Effector CD8-positive, alpha-beta T cell (primary cell): ENCODE measurements at places on chromosomes 12 and 14.

DNA sequence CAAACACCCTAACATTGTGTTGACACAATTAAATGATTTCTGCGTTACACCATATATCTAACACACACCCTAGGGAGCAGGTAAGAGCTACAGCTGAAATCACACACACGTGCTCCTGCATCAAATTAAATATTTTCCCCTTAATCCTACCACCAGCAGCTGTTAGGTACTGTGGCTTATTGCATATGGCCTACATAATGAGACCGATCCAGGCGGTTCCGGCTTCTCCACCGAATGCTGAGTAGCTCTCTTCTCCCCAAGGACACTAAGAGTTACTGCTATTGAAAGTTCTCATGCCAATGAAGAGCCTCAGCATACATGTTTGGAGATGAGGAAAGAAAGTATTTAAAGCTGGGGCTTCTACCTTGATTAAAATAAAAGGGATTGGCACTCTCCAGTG lies 472.2 kb upstream of the STXBP6 start:
- no peak for DNase-seq

DNA sequence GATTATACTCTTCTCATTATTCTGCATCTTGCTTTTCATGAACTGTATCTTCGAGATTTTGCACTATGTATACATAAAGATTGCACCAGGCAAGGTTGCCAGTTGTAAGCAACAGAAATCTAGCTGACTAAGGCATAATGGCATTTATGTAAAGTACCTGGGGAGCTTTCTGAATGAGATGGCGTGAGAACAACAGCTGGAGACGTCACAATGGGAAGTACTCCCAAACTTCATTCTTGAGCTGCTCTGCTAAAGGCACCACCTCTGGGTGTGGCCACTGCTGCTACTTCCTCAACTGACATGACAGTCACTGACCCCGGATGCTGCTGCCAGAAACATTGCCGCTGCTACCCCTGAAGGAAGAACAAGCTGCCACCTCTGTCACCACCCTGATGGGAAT lies 220.7 kb downstream of the NOVA1 start:
- DNase-seq, result no peak

DNA sequence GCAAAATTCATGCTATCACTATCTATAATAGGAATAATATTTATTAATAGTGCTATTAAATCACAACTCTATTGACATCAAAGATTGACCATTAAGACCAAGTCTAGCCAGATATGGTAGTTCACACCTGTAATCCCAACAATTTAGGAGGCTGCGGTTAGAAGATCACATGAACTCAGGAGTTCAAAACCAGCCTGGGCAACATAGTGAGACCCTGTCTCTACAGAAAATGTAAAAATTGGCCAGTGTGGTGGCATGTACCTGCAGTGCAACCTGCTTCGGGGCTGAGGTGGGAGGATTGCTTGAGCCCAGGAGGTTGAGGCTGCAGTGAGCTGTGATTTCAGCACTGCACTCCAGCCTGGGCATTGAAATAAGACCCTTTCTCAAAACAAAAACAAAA lies 11.0 kb downstream of the VEZT start:
- DNase-seq, result no peak

DNA sequence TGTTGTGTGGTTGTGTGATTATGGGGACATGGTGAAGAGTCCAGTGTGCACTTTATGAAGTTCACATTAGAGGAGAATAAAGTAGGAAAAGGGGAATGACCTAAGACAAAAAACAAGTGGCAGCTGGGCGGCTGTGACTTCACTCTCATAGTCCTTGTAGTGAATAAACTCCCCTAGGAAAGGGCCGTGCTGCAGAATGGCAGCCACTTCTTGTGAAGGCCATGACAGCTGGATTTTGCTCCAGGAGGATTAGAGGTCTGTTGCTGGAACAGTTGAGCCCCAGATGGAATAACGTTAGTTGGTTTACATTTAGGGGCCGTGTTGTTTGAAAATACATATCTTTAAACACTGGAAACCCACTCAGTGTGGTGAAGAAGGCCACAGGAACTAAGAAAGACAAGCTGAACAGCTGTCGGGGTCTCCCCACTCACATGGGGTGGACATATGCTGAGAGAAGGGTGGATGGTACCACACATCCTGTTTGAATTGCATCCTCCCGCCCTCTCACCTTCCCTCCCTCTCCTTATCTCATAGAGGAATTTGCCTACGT lies 276.9 kb downstream of the CACNA1C start:
- DNase-seq, result no peak

DNA sequence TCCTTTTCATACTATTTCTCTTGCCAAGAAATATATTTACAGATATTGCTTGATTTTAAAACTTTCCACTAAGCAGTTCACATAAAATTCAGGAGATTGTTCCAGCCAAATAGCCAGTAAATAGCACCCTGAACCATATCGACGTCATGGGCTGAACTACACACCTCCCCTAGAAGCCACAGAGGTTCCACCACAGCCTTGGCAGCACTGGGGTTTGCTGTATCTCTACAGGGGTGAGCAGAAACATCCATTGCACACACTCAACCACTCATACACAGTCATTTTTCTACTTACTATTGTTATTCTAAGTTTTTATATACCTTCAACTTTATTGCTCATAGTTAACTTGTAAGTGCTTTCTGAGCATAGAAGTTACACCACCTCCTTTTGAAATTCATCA lies 8.1 kb upstream of the EIF2S3B start:
- peak; percentile 28 for DNase-seq

DNA sequence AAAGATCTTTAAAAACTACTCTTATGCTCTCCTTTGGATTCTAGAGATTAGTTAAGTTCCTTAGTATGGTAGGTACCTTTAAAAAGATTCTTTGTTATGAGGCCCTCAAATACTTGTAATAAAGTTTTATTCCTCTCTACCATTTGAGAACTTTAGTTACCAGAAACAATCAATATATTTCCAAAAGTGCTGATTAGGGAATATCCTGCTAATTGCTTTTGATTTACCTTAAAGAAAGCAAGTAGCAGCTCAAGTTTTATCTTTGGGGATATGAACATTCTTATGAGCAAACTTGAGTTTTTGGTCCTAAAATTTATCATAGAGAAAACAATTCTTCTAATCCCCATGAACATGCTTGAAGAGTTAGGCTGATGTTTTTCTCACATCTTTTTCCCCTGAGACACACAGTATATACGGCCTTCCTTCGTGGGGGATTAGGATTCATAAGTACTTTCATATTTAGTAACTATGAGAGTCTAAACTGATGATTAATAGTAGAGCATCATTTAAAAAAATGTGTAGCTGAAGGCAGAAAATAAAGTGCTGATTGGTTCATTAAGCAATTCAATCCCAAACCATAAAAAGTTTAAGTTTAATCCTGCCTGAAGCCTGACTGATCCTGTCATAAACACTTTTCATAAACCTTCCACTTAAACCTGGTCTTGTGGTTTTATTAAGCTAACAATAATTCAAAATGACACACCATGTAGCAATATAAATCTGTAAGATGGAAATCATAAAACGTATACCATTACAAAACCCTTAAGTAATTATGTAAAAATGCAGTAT lies 380.5 kb upstream of the FBXO33 start:
- no peak for DNase-seq

DNA sequence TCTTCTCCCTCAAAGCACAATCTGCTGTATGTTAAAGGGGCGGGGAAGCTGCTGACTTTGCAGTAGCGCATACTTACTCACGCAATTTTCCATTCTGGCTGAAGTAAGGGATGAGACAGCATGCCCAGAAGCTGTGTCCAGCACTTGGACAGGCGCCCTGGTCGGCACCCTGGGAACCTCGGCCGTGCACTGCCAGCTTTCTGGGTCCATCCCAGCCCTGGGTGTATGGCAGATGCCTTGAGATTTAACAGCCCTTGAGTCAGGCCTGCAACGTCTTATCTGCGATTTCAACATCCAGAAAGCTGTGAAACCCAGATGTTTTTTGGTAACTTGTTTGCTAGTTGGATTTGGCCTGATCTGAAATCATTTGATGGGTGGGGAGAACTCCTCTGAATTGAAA lies 16.1 kb downstream of the EML1 start:
- DNase-seq, result no peak

- no peak for DNase-seq
Observed at GRCh38 chr14:75793806-75794205, 132.8 kb downstream of the TTLL5 start.

GRCh38 chr12:46659032-46659650 lies 166.7 kb downstream of the SLC38A4 start:
- no peak for DNase-seq

DNA sequence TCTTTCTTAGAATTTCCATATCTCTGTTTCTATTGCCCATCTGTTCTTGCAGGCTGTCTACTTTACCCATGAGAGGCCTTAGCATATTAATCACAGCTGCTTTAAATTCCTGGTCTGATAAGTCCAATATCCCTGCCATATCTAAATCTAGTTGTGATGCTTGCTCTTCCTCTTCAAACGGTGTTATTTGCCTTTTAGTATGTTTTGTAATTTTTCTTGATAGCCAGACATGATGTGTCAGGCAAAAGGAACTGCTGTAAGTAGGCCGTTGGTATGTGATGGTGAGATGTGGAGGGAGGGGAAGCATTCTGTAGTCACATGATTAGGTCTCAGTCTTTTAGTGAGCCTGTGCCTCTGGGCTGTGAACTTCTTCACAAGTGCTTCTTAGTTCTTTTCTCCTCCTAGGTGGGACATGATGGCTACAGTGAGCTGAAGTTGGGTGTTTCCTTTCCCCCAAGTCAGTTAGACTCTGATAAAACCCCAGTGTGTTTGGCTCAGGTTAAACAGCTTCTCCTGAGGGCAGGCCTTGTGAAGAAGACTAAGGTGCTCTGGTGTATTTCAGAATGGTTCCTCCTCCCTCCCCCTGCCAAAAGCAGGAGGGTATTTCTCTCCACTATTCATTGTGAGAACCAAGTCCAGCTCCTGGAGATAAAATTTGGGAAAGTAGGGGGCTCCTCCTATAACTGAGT lies 195.9 kb upstream of the PARP11 start:
- no peak for DNase-seq

GRCh38 chr12:93317227-93317626 lies 60.5 kb upstream of the NUDT4 start:
- no peak for DNase-seq

DNA sequence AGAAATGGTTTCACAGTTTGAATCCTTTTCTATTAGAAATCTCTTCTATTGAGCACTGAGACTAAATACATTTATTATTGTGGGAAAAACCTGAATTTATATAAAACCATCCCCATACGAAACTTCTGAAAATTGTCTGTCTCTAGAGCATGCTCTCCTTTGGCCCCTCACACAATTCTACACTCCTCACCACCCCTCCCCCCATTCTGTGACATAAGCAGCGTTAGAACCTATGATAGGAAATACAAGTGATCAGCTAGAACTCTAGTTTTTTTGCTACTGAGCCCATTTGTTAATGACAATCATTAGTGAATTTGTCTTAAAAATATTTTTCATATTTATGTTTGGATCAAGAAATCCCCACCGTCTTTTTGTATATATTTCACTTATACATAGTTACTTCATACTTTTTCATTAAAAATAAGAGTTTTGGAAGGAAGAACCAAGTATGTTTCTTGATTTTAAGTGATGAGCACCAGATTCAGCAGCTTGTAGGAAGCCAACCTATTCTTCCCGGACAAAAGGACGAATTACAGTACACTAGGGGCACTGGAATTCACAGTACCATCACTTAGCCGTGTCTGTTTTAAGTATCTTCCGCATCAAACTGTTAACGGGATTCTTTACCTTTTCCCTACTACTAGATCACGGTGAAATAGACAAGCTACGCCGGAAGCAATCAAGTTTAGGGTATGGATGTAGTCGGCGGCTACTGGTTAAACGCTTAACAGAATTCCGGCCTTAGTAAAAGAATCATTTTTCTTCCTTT lies 724 bp downstream of the GTSF1 start:
- DNase-seq, result no peak

DNA sequence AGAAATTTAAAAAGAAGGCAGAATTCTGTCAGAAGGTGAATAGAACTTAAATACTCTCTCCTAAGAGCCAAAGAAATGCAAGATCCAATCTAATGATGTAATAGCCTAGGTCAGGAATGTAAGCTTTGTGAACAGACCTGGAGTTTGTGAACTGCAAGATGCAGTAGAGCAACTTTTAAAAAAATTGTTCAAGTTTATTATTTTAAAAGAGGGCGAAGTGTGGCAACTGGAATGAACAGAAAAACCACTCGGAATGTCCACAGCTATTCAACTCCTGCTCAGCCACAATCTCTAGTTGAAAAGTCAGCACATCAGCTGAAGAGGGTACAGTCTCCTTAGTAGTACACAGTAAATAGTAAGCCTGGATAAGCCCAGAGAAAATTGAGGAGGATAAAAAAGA lies 228.8 kb downstream of the PPFIA2 start:
- no peak for DNase-seq

- DNase-seq, result no peak
Observed at GRCh38 chr12:22255097-22255496, 79.4 kb downstream of the ST8SIA1 start.

DNA sequence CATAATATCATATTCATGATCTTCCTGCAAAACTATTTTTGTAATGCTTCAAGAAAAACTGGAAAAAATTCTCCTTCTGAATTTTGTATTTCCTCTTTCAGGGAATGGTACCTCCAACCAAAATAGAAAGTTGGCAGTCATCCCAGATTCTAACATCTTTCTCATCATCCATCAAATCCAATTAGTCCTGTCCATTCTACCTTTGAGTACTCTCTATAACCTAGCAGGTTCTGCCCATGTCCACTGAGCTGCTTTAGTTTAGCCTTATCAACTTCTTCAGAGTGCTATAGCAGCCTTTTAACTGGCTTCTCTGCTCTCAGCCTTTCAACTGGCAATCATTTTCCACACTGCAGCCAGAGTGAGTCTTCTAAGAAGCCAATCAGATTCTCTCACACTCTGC lies 236.2 kb downstream of the AKAP6 start:
- DNase-seq, result no peak

DNA sequence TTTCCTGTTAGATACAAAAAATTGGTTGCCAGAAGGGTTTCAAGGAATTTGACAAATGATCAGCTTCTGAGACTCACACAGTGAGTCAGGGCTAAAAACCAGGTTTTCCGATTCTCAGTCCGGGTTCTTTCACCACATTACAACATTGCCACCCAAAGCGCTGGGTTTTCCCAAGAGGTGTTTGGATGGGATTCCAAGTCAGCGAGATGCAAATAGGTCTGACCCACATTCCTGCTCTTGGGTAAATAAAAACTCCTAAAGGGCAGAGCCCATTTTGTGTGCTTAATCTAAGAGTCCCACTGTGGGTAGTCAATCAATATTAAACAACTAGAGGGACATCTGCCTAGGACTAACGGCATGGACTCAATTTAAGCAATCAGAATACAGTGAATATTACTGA lies 5.4 kb upstream of the RIC8B start:
- no peak for DNase-seq

DNA sequence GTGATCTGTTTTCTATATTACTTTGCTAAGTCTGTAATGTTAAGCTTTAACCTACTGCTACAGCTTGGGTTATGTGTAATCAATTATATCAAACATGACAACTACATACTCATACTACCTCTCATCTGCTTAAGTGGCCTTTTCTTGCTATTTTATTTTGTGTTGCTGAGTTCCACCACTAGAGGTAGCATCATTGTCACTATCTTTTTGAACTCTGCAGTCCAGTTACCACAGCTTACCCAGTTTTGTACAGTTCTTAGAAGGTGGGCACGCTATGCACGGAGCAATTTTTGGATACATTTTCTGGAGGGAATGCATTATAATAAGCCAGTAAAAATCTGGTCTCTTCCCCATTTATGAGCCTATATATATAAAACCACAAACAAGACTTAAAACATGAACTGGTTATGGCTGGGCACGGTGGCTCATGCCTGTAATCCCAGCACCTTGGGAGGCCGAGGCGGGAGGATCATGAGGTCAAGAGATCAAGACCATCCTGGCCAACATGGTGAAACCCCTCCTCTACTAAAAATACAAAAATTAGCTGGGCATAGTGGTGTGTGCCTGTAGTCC lies 48.5 kb downstream of the SAV1 start:
- no peak for DNase-seq

- DNase-seq, result no peak
Observed at GRCh38 chr12:110203546-110203945, 77.5 kb upstream of the ATP2A2 start.
